ENCODE measurements at places on chromosomes 11 and 22.

DNA sequence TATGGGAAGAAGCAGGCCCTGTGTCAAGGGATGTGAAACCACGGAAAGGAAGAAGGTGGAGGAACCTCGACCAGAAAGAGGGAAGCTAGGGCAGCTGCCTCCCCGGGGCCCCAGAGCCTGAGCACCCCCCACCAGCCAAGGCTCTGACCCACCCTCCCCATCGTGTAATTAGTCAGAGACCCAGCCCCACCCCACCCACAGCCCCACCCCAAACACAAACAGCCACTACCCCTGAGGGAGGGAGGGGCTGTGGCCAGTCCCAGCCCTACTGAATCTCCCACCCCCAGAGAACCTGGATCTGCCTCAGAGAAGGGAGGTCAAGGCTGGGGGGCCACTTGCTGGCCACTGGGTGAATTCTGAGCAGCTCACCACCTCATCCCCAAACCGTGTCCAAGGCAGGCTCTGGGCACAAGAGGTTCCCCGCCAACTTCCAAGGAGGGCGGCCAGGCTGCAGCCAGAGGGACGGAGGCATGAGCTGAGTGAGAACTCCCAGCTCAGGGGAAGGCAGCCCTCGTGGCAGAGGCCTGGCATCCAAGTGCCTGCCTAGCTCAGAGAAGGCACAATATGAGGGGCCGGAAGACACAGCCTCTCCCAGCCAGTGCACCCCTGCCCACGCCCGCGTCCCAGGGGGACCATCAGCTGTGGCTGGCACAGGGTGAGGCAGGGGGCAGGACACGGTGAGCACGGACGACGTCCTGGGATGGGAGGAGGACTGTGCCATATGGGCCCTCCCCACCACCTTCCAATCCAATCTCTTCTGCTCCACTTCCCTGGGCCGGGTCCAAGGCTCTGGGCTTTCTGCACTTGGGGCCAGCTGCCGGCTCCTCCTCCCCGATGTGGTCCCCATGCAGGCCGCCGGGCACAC is 2.7 kb downstream of the PLXNB2 start:
- DNase-seq, result no peak

DNA sequence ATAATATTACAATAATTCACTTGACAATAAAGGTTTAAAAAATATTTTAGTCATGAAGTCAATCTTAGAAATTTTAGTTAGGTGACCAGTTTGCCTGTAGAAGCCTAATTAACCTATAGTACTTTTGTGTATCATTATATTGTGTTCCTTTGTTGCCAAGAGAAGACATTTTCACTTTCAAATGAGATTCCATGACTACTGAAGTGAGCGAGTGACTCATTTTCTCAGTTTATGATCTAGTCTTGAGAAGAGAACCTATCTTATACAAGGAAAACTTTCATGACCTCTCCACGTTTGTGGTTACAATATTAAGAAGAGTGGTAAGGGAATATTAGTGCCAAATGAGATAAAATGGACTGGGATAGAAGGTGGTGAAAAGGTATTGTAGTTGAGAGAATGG is 423.9 kb upstream of the CHORDC1 start:
- DNase-seq, result no peak

GRCh38 chr22:19176175-19176643 is 2.3 kb downstream of the SLC25A1 start:
- no peak for DNase-seq

- no peak for DNase-seq
These were observed 75.1 kb downstream of the LARGE2 start for GRCh38 chr11:45997599-45997998.

- no peak for DNase-seq
These were observed 25.6 kb upstream of the MMP12 start for GRCh38 chr11:102900346-102900745.

DNA sequence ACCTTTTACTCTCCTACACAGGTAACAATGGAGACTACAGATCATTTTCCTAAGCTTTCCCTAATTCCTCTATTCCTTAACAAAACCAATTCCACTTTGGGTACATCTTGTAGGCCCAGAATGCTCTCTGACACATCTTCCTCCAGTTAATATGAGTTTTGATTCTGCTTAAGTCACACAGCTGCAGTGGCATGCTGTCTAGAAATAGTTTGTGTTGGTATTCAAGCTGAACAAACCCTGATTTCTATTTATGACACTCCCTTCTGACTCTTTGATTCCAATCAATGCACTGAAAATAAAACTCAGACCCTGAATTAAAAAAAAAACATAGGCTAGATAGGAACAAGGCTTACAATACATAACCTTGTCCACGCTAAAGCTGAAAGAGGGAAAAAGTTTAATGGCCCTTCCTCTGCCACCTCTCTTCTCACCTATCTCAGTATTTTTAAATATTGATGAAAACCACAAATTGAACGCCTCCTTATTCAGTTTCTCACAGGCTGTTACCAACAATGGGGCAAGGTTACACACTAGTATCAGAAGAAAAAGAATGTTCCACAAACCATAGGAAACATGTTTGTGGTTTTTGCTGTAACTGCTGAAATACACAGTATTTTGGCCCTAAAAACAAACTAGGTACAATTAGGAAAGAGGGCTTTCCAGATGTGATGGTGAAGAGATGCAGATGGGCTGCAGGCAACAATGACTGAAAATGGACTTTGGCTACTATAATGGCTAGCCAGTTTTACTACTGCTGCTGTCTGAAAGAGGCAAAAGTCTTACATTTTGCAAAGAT is 35.7 kb upstream of the GAB2 start:
- DNase-seq, result no peak

GRCh38 chr11:131909426-131910177 is 539.2 kb downstream of the NTM start:
- no peak for DNase-seq

GRCh38 chr22:38510416-38510970 is 4.4 kb upstream of the DDX17 start:
- DNase-seq, result no peak

Data from NCI-H1436 (cell line).